AG04449 (cell line): ENCODE measurements at places on chromosomes 13 and 19.

DNA sequence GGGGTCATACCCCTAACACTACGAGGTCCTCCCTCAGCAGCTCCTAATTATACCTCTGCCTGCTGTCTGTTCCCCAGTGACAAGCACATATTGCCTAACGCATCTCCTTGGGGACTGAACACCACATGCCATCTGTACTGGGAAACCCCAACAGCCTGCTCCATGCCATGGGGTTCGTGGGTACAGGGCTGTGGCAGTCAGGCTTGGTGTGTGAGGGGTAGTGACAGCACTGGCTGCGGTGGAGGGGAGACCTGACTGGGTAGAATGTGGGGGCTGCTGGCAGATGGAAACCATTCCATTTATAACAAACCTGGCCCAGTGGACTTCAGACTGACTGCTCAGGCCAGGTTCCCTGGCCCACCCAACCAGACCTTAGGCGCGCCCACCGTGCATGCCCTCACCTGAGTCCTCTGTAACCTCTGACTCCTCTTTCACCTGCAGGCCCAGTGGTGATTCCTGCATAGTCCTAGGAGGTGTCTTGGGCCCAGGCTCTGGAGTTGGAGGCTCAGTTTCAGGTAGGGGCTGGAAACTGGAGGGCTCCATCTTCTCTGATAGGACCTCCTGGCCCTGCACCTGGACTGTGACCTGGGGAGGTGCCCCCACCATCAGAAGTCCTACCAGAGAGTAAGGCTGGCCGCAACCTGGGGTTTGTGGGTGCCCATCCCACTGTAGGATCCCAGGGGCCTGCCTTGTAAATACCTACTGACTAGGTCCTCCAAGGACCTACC lies 3.0 kb downstream of the MZF1 start:
- DNase-seq, result no peak

DNA sequence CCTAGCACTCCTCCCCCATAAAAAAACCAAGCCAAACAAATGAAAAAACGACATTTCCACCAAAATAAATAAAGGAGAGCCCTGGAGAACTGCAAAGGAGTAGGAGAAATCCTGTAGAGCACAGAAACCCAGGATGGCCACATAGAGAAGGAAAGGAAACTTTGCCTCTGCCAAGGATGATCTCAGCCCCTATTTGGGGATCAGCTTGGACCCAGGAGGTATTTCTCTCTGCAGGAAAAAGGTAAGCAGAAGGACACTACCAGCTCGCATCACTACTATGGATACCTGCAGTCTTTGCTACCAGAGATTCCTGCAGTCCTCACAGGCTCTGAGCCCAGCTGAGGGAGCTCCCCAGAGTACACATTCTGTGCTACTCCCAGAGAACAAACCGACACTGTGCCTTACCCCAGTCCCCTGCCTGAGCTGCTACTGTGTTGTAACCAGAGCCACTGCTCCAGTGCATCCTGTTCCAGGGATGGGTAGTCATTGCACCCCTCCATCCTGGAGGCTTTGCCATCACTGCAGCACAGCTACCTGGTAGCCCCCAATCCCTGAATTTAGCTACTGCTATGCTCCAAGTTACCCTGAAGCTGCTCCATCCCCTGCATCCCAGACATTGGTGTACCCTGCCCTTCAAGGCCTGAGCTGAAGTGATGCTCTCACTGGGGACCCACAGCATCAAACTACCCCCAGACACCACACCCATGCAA lies 41.7 kb downstream of the VWA8 start:
- no peak for DNase-seq

GRCh38 chr13:72651144-72651543 lies 76.3 kb downstream of the MZT1 start:
- no peak for DNase-seq

GRCh38 chr13:107834281-107834680 lies 381.1 kb downstream of the LIG4 start:
- no peak for DNase-seq

DNA sequence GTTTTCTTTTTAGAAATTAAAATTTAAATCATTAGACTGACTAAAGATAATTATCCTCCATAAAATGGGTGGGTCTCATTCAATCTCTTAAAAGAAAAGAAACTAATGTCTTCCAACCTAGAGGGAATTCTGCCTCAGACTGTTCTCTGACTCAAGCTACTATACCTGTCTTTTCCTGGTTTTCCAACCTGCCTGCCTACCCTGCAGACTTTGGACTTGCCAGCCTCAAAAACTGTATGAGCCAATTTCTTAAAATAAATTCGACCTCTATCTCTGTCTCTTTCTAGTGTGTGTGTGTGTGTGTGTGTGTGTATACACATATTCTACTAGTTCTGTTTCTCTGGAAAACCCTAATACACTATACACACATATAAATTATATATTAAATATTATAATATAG lies 847.3 kb downstream of the PCDH17 start:
- no peak for DNase-seq

- no peak for DNase-seq
Observed at GRCh38 chr13:51663973-51664957, 80.0 kb downstream of the WDFY2 start.

- DNase-seq, result peak; percentile 24
Observed at GRCh38 chr19:45186509-45187334, 8.1 kb downstream of the BLOC1S3 start.

GRCh38 chr13:98488736-98489135 lies 88.2 kb downstream of the STK24 start:
- no peak for DNase-seq

- no peak for DNase-seq
Observed at GRCh38 chr19:49064029-49064629, 489 bp downstream of the NTF4 start.

- no peak for DNase-seq
Observed at GRCh38 chr19:48982280-48982679, 10.8 kb downstream of the GYS1 start.

DNA sequence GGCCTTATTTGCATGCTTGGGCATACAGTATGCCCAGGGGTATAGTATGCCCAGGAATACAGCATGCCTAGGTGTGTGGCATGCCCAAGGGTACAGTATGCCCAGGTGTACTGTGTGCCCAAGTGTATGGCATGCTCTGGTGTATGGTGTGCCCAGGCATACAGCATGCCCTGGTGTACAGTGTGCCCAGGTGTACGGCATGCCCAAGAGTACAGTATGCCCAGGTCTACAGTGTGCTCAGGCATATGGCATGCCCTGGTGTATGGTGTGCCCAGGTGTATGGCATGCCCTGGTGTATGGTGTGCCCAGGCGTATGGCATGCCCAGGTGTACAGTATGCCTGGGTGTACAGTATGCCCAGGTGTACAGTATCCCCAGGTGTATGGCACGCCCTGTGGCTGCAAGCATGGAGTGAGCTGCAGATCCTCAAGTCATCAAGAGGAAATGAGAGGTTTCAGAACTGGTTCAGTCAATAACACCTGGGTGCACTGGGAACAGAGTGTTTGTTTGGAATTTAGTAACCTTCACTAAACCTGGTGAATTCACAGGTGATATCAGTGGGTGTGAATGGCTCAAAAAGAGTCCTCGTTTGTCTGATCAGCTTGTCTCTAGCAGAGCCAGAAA lies 7.8 kb upstream of the C13orf42 start:
- no peak for DNase-seq

GRCh38 chr13:46572752-46573431 lies 19.9 kb downstream of the LRCH1 start:
- no peak for DNase-seq

DNA sequence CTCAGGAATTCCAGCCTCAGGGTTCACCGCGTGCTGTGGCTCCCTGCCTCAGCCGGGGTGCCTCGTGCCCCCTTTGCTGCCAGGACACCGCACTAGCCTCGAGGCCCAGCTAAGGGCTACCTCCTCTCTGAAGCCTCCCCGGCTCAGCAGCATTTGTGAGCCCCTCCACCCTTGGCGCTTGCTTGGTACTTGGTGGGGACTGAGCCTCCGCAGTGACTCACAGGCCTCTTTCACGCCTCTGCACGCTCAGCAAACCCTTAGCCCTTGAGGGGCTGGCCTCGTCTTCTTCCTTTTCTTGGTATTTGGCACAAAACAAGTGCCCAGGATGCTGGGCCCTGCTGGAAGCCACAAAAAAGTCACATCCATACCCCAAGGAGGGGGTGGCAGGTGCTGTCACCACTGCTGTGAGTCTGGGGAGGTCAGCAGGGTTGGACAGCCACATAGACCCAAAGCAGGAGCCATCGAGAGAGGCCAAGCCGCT lies 85.4 kb upstream of the TM9SF2 start:
- DNase-seq, result no peak

- DNase-seq, result no peak
Observed at GRCh38 chr19:47582320-47582909, 9.5 kb upstream of the ZNF541 start.

DNA sequence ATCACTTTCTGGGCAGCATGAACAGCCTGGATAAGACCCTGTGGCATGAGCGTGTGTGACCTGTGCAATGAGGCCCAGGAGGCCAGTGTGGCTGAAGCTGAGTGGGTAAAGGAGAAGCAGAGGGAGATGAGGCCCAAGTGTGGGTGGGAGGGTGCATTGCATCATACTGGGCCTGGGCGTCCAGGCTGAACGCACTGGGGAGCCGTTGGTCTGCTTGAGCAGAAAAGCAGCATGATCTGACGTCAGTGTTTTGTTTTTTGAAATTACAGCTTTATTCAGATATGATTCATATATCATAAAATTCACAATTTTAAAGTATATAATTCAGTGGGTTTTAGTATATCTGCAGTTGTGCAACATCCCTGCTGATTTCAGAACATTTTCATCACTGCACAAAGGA lies 409.7 kb downstream of the HS6ST3 start:
- no peak for DNase-seq

DNA sequence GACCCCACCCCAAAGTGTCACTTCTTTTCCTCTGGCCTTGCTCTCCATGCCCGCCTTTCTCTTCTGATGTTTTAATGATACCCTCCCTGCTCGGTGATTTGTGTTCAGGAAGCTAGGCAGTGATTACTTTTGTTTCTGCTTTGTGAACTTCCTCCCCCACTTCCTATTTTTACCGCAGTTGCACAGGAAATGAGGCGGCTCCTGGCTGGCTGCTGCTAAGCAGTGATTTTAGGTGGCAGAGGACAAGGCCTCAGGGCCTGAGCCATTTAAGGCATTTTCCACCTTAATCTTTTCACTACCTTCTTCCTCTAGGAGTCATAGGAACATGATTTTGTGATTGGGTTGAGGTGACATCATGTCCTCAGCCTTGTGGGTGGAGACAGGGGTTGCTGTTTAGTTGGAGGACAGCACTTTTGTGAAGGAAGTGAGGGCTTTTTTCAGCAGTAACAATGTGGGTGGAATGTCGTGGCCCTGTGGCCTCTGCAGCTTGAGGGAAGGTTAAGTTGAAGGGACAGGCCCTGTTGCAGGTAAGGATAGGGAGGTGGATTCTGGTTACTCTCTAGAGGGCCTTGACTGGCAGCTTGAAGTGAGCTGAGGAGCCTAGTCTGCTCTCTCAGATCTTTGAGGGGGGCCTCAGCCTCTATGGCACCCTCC lies 15.7 kb downstream of the GARRE1 start:
- no peak for DNase-seq

GRCh38 chr19:45752639-45753038 lies 16.4 kb downstream of the SIX5 start:
- DNase-seq, result no peak

DNA sequence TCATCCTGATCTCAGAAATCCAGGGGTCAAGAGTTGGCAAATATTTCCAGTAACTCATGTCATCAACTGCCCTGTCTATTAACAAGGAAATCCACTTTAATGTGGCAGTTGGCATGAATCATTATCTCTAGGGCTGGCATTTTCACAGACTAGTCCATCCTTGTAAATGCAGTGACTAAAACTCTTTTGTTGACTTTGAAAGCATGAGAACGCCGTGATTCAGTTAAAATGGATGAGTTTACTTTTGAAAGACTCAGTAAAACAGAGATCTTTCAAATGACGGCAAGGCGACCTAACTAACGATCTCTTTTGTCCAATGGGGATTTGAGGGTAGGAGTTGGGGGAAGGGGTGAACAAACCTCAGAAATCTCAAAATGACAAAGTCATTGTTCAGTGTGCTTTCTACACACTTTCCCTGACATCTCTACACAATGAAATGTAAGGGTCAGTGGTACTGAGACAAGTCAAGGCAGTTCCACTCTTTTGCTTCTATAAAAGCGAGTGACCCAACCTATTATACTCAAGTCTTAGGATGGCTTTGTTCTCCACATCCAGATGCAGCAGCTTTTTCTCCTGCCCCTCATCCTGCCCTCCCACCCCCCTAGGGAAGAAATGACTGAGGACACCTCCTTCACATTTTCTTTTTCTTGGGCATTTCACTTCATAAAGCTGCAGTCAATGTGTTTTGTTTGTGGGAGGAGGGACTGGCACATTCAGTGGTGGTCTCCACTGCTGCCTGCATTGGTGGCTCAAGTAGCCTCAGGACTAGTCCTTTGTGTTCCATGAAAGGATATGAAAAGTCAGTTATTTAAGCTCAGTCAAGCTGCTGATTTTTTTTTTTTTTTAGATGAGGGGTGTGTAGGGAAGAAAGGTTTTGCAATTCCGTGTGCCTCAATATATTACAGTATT lies 200.5 kb downstream of the ABCC4 start:
- peak; percentile 60 for DNase-seq

DNA sequence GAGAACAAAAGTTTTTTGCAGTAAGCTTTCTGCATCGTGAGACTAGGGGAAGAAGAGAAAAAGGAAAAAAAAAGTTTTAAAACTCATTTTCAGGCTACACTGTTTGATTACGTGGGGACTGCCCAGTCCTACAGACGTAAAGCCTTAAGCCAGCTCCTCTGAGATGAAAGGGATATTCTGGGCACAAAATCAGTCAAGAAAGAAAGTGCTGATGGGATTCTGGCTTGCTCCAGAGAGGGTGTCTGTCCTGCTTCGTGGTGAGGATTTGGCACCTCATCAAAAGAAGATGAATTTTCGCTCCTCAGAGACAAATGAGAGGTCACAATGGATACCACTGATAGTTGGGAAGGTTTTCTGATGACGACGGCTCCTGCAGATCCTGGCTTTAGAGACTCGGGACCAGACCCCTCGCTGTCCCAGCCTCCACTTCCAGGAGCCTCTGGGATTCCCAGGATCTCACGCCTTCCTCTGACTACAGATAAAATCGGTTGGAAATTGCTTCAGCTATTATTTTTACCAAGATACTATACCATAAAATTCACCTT lies 9.7 kb downstream of the TEX29 start:
- DNase-seq, result no peak

DNA sequence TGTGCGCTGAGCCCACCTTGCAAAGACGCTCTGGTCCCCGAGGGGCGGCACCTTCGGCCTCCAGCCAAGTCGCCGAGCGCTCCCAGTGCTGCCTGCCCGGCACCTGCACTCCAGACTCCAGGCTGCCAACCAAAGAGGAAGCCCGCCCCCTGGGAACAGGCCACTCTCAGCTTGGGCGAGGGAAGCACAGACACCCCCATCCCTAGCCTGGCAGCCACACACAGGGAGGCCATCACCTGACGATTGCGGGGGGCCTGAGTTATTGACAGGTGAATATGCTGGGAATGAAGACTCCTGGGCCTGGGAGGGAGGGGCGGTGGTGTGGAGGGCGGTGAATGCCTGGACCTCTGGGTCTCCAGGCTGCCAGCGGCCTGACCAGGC lies 10.3 kb upstream of the ZNF492 start:
- no peak for DNase-seq

GRCh38 chr19:15974856-15975255 lies 26.0 kb downstream of the OR10H4 start:
- no peak for DNase-seq

GRCh38 chr13:54124700-54125099 lies 1096.1 kb downstream of the OLFM4 start:
- DNase-seq, result no peak
